ENCODE measurements at places on chromosomes 12 and 14.
A peak's percentile ranks its signal among the peaks of the same experiment; 100 is the strongest.

GRCh38 chr12:100651694-100652093, 78.2 kb downstream of the GAS2L3 start:
- DNase-seq = no peak

DNA sequence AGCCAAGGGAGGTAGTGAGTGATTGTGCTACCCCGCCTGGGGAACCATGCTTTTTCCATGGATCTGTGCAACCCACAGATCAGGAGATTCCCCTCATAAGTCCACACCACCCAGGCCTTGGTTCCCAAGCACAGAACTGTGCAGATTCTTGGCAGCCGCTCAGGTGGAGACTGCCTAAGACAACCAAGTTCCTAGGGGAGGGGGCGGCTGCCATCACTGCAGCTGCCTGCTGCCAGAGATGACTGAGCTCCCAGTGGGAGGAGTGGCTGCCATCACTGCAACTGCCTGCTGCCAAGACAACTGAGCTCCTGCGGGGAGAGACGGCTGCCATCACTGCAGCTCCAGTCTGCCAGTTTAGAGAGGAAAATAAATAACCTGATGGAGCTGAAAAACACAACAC, 138.3 kb upstream of the GARIN2 start:
- no peak for DNase-seq

- peak; percentile 44 for DNase-seq
Measured at GRCh38 chr12:117850048-117850447, 118.7 kb downstream of the KSR2 start.

DNA sequence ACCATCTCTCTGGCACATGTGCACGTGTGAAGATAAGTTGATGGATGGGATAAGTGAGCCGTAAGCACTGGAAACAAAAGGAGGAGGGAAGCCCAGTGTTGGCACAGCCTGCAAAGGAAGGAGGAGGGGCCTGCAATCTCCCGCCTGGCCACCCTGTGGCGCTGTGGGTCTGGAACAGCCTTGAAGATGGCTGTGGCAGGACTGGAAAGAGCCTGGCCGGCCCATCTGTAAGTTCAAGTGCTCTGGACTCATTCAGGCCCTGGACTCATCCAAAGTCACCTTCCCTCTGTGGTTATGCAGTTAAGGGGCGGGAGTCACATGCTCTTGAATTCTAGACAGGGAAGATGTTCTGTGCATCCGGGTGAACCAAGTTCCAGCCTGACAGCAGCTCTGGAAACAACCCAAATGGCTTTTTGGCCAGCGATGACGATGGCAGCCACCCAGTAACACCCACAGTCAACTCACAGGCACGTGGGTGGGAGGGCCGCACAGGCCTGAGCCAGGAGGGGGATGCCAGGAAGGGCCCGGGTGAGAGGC, 50.4 kb downstream of the CHGA start:
- DNase-seq = no peak

DNA sequence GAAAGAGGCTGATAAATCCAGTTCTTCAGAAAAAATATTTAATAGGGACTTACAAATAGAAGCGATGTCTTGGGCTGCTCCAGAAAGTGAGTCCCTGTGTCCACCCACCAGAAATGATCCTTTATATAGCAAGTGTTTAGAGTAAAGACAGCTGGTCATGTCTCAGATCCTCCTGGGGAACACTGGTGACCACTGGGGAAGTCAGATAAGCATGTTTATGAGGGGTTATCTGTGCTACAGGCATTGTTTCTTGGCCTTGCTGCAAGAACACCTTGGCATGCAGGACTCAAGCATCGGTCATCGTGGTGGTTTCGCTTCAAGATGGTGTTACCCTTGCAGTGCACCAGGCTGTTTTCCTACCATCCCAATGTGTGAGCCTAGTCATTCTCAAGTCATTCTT, 27.2 kb downstream of the CPM start:
- DNase-seq = no peak

DNA sequence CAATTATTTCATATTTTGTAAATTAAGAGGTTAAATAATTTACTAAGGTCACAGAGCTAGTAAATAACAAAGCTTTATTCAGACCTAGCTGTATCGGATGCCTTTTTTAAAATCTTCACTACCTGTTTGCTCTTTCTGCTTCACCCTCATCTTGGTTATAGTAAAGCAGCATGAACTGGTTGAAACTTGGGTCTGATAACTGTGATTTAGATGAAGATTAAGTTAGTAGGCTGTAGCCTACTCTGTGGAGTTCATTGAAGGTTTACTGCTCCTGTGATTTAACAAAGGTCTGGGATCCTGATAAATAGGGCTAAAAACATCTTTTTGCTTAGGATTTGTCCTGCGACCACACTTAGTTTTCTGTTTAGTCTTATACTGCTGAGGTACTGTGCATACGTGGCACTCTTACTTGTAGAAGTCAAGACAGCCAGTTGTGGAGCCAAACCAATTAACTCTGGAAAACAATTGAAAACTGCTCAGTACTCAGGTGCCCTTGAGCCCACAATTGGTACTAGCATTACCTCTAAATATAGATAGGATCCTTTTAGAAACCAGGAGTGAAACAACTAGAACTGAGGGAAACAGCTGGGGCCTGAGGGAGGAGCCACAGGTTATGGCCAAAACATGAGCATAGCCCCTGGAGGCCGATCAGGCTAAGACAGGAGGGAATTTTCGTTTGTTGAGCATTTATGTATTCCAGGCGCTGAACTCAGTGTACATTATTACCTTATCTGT, 2.3 kb downstream of the SPATS2 start:
- no peak for DNase-seq

DNA sequence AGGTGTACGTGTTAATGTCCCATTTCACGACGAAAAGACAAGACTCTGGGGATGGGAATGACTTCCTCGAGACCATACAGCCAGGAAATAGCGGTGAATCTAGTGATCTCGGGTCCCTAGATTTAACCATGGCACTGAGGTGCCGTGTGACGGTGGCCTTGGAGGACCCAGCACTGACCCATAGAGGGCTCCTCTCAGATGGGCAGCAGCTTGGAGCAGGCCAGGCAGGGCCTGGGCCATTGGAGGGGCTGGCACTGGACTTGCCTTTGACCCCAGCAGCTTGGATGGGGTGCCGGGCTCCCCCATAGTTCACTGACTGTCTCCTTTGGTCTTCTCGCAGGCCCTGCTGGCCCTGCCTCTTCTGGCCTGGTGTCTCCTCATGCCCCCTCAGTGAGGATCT, 5.4 kb downstream of the TCL1B start:
- no peak for DNase-seq

- no peak for DNase-seq
Measured at GRCh38 chr14:61319706-61320105, 1.7 kb upstream of the PRKCH start.
